NCI-H187 treated with DMSO at 0.1 percent for 48 hours (cell line): ENCODE measurements at places on chromosomes 3 and 15.

DNA sequence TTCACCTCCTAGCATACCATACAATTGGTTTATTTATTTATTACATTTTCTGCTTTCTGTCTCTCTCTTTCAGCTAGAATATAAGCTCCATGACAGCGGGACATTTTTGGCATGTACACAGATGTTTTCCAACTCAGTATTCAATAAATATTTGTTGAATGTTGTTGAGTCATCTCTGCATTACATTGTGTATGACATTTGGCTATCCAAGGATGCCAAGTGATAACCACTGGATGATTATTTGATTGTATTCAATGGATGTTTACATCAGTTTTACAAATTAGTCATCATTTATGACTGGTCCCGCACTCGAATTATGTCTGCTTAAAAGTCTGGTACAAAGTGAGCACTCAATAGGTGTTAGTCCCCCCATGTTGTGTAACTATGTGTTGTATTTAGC lies 49.5 kb upstream of the STXBP5L start:
- no peak for DNase-seq

DNA sequence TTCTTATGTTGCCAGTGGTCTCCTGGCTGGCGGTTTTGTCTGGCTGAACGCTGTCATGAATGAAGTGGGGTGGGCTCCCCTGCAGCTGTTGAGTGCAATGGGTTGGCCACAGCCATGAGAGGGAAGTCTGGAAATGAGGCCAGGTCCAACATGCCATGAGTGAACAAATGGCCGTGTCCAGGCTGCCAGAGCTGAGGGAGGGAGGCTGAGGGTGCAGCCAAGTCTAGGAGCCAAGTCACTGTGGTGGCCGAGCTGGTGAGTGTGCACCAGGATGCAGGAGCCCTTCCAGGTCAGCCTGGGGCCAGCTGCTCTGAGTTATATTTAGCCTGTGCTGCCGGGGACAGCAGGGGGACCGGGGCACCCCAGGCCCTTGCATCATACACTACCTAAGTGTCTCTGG lies 24.7 kb upstream of the PRR23E start:
- DNase-seq, result no peak

GRCh38 chr3:128006061-128007032 lies 45.9 kb upstream of the SEC61A1 start:
- no peak for DNase-seq

DNA sequence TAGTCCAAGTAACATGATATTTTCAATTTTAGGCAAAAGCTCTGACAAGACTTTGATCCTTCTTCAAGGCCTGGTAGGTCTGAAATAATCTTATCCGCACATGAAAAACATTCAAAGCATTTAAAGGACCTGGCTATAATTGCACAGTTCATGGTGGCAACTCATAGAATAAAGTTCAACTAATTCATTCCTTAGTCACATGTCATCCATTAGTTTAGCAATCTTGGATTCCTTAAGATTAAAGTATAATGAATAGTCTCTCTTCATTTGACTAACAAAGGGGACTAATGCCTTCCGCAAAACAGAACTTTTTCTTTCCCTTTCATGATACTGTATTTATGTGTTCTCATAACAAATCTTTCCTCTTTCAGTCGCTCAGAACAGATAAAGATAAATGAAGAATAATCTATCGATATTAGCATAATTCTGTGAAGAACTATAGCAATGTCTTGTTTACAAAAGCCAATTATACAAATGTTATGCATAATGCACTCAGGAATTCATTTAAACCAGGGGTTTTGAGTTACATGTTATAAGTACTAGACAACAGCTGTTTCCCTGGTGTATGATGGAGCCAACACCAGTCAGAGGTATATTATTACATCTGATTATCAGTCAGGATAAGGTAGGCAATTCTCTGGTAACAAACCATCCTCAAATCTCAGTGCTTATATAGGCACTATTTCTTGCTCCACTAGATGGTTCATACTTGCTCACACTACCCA lies 172.5 kb downstream of the POTEB3 start:
- DNase-seq, result no peak

DNA sequence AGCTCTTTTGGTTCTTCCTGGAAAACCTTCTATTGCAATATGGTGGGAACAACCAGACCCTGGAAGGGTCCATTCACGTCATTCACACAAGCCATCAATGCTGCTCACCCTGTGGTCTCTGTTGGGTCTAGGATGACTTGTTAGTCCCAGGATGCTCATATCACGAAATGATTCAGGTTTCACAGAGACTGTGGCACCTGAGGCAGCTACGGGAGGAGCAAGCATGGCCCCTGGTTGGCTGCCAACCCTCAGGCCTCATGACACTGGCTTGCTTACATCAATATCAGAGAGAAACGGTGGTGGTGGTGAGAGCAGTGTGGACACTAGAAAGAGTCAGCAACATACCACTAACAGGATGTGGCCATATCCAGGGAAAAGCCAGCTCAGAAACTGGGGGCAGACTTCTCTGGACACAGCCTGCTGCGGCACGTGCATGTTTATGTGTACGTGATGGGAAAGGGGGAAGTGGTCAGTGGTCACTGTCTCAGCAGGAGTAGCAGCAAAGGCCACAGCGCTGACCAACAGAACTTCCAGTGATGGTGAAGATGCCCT lies 208.9 kb upstream of the ST8SIA2 start:
- DNase-seq, result no peak

DNA sequence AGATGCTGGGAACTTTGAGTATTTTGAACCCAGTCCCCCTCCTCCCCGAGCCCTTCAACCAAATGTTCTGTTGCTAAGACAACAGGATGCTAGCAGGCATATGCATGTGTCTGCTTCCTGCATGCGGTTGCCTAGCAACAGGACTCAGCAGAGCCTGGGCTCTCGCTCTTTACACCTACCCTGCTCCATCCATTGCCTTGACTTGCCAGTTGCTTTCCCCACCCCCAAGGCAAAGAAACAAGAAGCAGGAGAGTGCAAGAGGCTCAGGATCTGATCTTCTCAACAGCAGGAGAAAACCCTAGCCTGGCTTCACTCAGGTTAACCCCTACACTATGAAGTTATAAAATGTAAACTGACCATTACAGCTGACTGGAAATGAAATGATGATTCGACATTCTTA lies 393.0 kb downstream of the IGSF11 start:
- no peak for DNase-seq

DNA sequence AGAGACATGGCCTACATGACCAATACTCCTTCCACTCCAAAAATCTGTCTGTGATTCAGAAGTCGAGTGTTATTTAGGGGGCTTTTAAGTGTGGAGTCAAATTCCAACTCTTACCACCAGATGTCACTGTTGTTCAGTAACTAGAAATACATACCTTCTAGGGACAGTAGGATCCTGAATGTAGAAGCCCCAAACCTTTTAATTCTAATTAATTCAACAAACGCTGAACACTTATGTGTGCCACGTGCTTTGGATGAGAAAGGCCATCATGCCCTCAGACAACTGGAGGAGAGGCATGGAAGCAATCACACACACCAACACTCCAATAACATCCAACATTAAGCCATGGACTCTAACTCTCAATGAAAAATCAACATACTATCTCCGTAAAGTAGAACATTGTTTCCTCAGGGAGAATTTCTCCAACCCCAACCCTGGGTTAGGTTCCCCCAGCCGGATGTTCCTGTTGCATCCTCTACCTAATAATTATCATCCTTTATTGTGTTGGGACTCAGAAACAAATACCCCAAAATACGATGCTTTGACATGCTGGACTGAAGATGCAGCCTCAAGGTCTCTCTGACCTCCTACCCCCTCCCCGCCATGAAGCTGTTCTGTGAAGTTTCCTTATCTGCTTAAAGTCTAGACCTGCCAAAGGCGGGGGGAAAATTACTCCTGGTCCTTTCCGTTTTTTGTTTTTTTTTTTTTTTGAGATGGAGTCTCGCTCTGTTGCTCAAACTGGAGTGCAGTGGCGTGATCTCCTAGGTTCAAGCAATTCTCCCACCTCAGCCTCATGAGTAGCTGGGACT lies 8.0 kb upstream of the CCDC13 start:
- DNase-seq, result no peak

DNA sequence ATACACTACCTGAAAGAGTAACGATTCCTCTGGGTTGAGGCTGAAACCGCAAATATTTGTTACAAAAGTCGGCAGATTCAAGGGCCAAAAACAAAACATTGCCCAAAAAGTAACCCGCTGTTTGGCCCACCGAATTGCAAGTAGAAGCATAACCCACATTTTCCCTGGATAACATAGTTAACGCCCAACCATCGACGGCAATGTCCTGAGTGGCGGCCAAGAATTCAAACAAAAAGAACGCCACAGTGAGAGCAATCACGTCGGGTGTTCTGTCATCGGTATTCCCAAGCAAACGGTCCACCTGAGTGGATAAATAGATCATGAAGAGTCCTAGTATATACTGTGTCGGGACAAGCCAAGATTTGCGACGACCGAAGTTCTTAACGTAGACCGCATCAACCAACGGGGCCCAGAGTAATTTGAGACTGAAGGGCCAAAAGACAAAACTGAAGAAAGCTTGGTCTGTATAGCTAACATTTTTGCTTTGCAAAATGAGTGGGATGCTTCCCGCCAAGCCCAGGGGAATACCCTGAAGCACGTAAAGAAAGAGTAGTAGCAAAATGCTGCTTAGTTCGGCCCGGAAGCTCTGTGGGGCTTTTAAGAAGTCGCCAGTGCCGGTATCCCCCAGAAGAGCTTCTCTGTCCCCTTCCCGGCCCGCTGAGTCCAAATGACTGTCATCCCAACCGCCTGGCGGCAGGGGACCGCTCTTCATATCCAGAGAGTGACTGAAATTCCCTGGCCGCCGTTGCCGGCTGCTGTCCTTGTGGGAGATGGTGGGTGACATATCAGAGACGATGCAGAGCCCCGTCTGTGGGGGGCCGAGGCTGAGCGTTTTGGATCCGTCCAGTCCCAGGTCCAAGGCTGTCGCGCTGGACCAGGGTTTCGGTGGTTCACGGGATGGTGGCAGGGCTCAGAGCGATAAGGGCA lies 750 bp downstream of the SLC33A1 start:
- DNase-seq, result no peak

GRCh38 chr15:85542895-85543331 lies 162.5 kb downstream of the AKAP13 start:
- DNase-seq, result no peak

GRCh38 chr3:89358281-89358680 lies 250.9 kb downstream of the EPHA3 start:
- no peak for DNase-seq

GRCh38 chr3:126959136-126959920 lies 23.6 kb upstream of the PLXNA1 start:
- DNase-seq, result no peak

DNA sequence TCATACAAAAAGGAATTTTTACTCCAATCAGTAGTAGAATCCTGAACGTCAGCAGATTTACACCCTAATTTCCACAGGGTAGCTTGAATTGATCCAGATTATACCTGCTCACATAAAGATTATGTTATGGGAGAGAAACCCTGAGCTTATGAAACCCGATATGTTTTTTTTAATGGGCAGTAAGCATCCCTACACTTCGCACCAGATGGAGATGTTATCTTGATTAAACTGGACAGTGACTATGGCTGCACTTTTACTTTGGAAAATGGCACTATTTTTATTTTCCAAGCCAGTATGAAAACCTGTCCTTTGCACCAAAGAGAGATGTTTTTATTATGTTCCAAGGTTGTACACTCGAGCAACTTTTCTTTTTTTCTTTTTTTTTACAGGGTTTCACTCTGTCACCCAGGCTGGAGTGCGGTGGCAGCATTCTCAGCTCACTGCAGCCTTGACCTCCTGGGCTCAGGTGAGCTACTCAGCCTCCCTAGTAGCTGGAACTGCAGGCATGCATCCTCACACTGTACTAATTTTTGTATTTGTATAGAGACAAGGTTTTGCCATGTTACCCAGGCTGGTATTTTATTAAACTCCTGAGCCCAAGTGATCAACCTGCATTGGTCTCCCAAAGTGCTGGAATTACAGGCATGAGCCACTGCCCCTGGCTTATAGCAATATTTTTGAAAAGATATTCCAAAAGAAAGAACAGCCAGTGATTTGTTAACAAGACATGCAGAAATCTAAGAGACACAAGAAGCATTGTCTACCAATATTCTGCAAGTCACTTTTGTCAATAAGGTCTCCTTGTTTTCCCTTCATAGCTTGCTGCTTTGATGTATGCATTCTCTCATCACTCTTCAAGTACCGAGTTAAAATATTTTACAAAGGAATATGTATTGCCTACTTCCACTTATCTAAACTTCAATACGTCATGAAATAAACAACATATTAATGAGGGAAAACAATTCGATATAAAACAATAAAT lies 1412.6 kb downstream of the ZPLD1 start:
- DNase-seq, result no peak

DNA sequence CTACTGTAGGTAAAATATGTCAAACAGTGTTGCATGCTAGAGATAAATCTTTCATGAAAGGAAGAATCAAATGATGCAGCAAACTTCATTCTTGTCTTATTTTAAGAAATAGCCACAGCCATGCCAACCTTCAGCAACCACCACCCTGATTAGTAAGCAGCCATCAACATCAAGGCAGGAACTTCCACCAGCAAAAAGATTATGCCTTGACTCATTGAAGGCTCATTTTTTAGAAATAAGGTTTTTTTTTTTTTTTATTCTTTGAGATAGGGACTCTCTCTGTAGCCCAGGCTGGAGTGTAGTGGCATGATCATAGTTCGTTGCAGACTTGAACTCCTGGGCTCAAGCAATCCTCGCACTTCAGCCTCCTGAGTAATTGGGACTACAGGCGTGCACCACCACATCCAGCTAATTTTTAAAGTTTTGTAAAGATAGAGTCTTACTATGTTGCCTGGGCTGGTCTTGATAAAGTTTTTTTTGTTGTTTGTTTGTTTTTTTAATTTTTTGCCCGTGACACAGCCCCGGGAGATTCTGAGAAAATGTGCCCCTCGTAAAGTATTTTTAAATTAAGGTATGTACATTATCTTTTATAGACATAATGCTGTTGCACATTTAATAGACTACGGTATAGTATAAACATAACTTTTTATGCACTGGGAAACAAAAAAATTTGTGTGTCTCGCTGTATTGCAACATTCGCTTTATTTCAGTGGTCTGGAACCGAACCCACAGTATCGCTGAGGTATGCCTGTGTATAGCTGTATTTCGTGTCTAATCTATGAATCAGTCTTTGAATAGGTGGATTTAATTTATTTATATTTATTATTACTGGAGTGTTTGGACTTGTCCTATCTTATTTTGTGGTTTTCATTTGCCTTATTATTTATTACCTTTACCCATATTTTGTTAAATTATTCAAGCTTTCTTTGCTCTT lies 23.3 kb downstream of the SNRK start:
- DNase-seq, result no peak

DNA sequence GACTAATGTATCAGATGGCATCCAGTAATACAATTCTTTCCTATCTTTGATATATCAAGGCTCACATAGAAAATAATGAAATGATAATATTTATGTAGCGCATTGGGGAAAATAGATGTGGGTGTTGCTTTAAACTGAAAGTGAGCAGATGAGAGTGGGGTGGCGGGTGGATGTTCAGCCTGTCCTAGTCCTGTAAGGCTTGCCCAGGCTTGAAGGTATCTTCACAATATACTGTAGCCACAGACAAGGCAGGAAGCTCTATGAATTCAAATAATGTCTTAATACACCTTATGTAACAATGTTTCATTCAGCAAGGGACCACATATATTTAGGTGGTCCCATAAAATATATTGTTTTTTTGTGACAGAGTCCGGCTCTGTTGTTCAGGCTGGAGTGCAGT lies 334.9 kb upstream of the NAALADL2 start:
- DNase-seq, result no peak
